ENCODE measurements at places on chromosomes 2 and 18.

- DNase-seq, result no peak
Measured at GRCh38 chr2:105822186-105822585, 77.5 kb downstream of the NCK2 start.

DNA sequence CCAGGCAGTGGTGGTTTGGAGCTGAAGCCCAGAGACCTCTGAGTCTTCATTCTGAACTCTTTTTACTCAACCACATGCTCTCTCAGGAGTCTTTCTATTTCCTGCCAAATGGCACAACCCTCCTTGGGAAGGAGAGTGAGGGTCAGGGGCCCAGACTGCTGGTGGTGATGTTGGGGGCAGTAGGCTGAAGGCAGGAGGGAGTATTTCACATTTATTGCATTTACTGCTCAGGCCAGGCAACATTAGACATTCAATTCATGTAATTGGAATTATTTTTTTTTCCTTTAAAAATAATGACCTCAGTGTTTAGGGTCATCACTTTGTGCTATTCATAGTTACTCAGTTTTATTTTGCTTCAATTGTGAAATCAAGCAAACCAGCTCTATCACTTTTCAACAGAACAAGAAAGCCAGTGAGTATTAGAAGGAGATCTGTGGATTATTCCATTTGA lies 311.3 kb upstream of the NT5C1B start:
- DNase-seq, result peak; percentile 47

GRCh38 chr2:224909885-224910573 lies 132.2 kb downstream of the DOCK10 start:
- DNase-seq, result peak; percentile 43

- peak; percentile 70 for DNase-seq
Measured at GRCh38 chr2:188292348-188293239, 920 bp downstream of the GULP1 start.

DNA sequence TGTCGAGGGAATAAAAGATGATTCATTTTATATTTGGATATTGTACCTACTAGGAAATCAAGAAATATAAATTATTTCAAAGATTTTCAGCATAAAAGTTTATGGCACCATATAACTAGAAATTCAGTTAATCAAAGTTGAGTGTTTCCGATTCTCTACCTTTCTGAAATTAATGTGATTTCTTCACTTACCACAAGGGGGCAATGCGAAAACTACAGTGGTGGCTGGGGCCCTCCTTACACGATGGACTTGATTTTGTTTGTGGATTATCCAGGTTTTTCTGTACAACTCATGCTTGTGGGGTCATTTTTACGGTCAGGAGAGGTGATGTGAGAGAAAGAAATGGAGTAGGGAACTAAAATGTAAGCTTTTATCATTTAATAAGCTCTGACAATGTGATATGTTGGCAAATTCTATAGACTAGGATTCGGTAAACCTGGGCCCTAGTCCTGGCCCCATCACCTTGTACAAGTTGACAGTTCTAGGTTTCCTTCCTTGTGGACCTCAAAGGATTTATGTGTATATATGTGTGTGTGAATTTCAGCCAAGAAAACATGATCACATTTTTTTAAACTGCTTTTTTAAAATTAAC lies 47.6 kb downstream of the G6PC2 start:
- no peak for DNase-seq

- peak; percentile 87 for DNase-seq
Measured at GRCh38 chr18:11425211-11425610, 184.2 kb upstream of the SLC35G4 start.

DNA sequence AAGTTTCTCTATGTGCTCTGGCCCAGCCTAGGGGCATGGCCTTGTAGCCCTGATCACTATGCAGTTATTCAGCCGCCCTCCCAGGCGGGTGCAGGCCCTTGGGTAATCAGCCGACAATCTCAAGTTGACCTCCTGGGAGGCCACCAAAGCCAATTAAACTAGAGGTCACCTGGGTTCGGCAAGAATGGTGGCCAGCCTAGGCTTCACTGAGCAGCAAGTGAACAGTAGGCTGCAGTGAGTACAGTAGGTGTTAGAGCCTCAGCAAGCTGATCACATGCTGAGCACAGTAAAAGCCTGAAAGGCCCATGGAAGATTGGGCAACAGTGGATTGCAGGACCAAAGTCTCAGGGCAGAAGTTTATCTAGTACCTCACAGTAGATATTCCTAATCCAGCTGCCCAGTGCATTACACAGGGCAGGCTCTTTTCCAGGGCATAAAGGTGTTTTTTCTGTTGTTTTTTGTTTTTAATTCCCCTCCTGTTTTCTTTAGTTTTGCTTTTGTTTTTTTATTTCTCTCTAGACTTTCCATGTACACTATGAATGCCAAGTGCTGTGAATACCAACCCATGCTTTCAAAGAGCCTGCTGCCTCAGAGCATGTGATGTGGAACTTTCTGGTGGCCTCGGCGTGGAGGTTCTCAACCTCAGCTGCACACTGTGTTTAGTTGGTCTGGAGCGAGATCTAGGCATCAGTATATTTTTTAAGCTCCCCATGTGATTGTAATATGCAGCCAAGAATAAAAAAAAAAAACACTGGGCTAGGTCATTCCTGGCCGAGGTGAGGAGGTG lies 55.9 kb upstream of the ATL2 start:
- DNase-seq, result no peak

- DNase-seq, result no peak
Measured at GRCh38 chr2:113217455-113218282, 43.9 kb downstream of the PSD4 start.

DNA sequence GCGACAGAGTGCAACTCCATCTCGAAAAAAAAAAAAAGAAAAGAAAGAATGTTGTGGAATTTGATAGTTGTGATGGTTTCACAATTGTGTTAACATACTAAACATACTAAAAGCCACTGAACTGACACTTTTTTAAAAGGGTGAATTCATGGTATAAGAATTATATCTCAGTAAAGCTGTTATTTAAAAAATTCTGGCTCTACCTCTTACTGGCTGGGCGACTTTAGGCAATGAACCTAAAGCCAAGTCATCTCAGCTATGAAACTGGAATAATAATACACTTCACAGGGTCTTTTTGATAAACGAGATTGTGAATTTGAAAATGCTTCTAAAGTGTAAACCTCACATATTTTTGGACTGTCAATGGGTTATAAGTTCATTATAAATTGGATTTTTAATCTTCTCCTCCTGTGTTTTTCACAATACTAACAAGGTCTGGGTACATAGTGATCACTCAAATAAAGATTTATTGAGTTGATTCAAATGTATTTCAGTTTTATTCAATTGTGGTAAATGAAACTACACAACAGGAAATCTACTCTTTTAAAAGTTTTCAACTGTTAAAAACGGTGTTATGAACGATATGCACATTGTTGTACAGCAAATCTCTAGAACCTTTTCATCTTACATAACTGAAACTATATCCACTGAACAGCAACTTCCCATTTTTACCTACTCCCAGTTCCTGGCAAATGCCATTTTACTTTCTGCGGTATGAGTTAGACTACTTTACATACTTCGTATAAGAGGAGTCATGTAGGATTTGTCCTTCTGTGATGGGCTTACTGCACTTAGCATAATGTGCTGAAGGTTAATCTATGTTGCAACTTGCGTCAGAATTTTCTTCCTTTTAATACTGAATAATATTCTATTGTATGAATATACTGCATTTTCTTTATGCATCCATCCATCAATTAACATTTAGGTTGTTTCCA lies 43.0 kb upstream of the GTF2A1L start:
- no peak for DNase-seq

- DNase-seq, result no peak
Measured at GRCh38 chr2:69151931-69152330, 139.0 kb downstream of the ANTXR1 start.

DNA sequence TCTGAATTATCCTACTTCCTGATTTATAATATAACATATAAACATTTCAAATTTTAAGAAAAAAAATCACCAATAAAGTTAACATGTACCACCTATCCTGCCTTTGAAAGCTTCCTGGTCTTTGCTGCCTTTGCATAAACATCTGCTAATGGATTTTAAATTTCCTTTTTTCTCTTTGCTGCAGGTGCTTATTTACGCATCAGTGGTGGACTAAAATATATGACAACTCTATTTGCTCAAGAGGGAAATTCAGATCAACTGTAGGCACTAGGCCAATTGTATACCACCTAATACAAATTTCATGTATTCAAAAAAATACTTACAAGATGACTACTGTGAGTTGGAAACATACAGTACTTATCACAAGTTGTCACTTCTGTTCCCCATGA lies 57.2 kb downstream of the RAD51AP2 start:
- DNase-seq, result no peak

DNA sequence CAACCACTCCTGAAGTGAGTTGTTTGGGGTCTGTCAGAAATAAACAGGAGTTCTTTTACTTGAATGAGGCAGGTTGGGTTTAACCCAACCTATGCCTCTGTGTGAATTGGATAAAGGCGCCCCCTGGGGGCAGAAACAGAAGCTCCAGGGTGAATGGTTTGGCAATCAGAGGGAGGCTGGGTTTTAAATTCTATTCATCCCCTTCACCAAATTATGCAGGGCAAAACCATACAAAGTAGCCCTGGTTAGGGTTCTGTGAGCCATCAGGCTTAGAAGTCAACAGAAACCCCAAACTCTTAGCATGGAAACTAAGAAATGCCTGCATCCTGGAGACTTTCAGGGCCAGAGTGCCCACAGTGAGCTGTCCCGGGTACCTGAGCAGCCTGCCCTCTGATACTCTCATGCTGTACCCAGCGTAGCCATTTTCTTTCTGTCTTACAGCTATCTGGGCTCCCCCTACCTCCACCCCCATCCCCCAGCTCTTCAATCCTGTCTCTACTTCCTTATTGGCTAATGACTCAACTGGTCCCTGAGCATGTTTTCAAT lies 241.5 kb downstream of the ICOS start:
- DNase-seq, result peak; percentile 10

GRCh38 chr18:9435041-9435440 lies 40.3 kb upstream of the RALBP1 start:
- DNase-seq, result no peak

DNA sequence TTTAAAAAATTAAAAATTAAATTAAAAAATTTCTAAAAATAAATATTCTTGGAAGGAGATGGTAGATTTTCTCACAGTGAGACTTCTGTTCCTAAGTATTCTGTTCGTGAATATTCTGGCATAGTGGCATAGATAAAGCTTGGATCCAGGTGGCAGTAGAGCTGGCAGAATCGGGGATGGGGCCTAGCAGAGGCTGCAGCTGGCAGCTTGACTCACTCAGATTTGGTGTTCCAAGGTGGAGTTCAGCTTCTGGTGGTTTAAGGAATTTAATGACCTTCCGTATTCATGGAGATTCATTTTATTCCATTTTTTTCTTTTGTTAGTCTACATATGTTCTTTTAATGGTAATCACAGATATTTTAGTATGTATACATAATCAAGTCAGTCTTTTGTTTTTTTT lies 19.9 kb downstream of the ARMC9 start:
- no peak for DNase-seq

DNA sequence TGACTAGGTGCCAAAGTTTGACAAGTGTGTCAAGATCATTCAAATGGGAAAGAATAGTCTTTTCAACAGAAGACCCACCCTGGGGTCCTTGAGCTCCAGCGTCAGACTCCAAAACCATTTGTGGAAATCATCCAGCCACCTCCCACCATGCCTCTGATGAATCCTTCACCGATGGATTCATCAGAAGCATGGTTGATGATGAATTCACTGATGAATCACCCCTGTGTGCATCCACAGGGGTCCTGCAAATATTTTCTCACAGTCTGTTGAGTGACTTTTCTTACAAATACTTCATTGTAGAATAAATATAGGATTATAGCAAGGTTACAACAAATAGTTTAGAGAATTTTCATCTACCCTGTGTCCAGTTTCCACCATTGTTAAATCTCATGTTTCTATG lies 4.3 kb downstream of the UGT1A9 start:
- DNase-seq, result no peak

DNA sequence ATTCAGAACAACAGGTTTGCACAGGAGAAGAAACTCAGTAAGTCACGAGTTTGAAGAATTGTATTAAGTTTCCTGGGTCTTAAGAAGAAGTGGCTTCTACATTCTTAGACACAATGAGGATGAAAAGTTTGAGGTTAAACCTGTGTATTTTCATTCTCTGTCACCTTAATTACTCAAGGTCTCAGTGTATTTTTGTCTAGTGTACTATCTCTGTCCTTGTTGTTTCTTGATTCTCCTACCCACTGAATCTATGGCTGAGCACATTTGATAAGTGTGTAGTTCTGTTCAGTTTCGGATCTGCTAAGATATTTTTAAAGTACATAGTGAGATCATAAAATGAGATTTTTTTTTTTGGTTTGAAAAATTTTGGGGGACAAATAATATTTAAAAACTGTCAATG lies 460.7 kb downstream of the NRXN1 start:
- no peak for DNase-seq

DNA sequence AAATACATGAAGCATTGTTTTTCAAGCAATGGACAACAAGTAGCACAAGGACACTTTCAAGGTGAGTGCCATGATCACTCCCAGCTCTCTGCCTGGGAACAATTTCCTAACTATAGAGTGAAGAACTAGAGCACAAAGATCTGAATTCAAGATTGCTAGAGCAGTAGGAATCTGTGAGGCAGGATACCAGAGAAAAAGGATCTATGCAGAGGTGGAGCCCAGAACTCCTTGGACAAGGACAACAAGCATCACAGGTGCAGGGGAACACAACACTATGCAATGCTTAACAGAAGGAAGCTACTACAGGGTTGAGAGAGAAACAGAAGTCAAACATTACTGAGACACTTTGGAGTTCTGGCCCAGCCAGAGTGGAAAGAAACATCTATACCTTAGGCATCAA lies 24.7 kb downstream of the ATL2 start:
- DNase-seq, result no peak

DNA sequence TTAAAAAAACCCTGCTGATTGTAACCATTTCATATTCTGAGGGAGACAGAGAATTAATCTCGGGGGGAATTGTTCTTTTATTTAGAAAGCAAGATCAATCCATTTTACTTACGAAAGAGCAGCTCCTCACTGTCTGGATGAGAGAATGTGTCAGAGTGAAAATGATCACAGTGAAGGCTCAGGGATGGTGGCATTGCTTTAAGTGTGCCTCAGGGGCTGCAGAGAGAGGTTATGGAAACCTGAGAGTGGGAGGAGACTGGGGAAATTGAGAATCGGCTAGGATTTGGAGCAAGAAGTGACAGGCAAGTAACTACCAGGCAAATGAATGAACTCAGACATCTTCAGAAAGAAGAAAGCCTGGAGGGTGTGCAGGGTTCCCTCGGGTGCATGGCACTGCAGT lies 34.2 kb downstream of the MRPL35 start:
- no peak for DNase-seq

Measured in fibroblast of skin of right quadriceps (primary cell).